ENCODE measurements at places on chromosomes 13 and 19.

- DNase-seq = no peak
Observed at GRCh38 chr13:109483284-109483683, 303.1 kb downstream of the IRS2 start.

GRCh38 chr13:29771247-29771646, 79.2 kb downstream of the UBL3 start:
- peak; percentile 67 for DNase-seq

DNA sequence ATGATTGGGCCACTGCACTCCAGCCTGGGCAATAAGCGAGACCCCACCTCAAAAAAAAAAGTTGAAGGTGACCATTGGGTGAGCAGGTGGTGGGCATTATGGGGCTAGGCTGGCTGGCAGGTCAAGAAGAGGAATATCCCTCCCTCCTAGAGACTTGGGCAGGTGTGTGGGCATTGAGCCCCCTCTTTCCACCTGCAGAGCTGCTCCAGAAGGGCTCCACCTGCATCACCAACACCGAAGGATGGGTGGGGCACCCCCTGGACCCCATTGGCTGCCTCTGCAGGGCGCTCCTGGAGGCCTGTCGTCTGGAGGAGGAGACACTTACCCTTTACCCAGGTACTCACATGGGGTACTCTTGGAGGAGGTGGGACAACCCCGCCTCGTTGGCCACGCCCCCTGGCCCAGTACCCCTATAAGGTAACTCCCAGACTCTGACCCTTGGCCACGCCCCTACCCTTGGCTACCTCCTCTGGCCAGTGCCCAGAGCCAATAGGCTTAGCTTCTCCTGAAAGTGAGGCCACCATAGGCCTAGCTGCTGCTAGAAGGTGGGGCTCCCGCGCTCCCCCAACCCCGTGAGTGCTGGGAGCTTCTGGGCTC, 21.9 kb downstream of the ZSWIM4 start:
- DNase-seq = no peak

- DNase-seq = no peak
Observed at GRCh38 chr13:110938662-110939421, 24.0 kb upstream of the ANKRD10 start.

- peak; percentile 42 for DNase-seq
Observed at GRCh38 chr19:38917921-38918491, 6.0 kb upstream of the CCER2 start.

DNA sequence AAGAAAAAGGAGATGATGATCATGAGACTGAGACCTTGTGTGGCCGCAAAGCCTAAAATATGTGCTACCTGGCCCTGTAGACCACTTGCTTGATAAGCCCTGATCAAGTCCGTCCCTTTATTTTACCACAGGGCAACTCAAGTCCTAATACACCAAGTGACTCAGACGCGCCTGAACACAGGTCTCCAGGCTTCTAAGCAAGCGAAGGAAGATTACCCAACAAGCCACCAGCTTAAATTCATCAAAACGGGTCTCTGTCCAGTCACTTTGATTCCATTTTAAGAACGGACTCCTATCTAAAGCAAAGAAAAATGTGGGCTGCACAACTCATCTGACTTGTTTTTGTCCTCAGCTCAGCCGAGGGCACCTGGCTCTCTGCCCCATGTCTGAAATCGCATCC, 26.8 kb downstream of the SLC7A1 start:
- DNase-seq = no peak

GRCh38 chr13:40187841-40188591, 478.4 kb downstream of the FOXO1 start:
- DNase-seq = no peak

- DNase-seq = no peak
Observed at GRCh38 chr19:12913011-12913561, 6.0 kb downstream of the SYCE2 start.
